M059J (cell line): ENCODE measurements at places on chromosomes 12 and 14. TPM values are rescaled to one million over a fixed set of nuclear protein-coding genes. Genes with fewer than 3 reads are reported as not detected.
A peak's percentile ranks its signal among the peaks of the same experiment; 100 is the strongest.

- DNase-seq, result no peak
Measured at GRCh38 chr12:70732287-70732686, 95.1 kb upstream of the PTPRB start.

DNA sequence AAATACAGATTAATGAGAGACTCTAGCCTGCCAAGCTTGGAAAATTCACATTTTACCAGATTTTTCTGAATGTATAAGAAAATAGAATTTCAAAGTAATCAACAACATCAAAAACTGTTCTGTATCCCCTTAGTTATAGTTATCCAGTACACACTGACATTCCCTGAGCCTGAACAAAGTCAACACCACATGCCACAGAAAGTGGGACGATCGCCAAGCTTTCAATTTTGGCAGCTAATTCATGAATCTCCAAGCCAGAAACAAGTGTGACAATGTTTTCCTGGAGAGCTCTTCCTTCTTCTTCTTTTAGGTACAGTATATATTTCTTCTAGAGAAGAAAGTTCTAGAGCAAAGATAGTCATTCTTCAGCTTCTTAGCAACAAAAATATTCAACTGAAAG is 290.2 kb downstream of the PRKD1 start:
- DNase-seq, result peak; percentile 82

GARIN6 gene
- total RNA-seq, result not detected in 2 replicates

CHGA gene
- not detected in 2 replicates for total RNA-seq

SLC38A4 gene
- 2.7 and 3.3 TPM in 2 replicates for total RNA-seq

- no peak for DNase-seq
Measured at GRCh38 chr12:68446384-68446783, 114.2 kb upstream of the MDM1 start.

- no peak for DNase-seq
Measured at GRCh38 chr12:18261906-18262305, 588 bp downstream of the PIK3C2G start.

DNA sequence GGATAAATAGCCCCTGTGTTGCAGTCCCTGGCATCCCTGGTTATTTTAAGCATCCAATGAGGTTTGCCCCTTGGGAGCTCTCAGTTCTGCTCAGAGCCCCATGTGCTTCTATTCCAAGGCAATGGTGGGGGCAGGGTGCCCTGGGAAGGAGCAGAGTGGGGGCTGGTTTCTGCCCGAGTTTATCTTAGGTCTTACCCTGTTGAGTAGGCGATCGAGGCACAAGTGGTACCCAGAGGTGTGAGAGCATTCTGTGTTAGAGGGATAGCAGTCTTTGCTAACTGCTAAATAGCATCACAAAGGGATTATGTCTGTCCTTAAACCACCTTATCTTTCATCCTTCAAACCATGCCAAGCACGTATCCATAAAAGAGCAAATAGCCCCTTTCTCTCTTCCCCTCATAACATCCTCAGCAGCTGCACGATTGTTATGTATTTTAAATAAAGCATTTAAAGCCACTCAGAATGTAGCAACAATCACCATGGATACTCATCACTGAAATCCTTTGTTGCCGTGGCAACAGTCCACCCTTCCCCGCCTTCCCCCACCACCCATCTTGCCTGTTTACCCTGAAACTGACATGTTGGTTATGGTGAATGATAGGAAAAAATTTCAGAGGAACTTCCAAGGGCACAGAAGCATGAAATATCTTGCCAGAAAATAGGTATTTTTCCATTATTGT is 139.3 kb downstream of the PTPN11 start:
- no peak for DNase-seq

- DNase-seq, result no peak
Measured at GRCh38 chr14:22558221-22558913, 30.7 kb downstream of the DAD1 start.

DNA sequence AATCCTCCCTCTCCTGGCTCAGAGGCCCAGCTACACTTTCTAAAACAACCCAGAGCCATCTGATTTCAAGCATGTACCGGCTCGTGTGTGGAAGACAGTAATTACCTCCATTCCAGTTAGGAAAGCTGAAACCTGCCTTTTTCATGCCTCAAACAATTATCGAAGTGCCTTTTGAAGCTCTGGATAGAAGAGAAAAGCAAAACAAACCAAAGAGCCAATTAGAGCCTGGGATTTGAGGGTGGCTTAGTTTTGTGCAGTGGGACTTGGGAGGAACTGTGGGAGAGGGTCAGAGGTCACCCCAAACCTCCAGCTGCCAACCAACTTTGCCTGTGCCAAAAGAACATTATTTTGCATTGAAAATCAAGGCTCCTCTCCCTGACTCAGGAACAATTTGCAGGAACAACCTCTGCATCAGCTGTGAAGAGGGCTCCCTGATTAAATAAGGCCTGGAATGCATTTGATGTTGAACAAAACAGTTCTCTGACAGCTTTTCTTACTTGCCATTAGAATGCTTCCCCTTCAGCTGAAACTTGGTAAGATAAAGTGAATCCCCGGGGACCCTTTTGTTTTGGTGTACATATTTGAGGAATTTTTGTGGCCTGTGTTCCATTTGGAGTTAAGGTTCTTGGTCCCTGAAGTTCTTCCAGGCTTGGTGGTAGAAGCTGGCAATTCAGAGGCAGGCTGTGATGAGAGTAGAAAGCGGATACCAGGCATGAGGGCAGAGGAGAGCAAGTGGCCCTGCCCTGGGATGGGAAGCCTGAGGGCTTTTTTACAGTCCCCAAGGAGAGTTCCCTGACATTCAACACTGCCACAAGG is 270.1 kb downstream of the ZFP36L1 start:
- DNase-seq, result no peak

CELA1 gene
- total RNA-seq, result not detected in 2 replicates

GRCh38 chr12:8987685-8988084 is 1.7 kb upstream of the KLRG1 start:
- no peak for DNase-seq

DNA sequence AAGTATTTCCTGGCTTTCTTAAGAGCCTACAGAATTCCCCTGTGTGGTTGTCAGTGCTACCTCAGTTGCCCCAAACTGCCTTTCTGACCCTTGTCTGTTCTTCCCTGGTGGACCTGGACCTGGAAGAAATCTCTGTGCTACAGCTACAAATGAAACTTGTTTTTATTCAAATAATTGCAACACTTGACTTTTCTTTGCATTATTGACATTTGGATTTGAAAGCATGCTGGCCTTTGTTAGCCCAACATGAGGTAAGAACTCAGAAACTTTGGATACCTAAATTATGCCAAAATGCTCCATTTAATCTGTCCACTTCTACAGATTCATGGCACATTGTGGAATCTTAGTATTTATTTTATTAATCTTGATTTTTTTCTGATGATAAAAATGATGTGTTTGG is 142.9 kb downstream of the SAMD4A start:
- DNase-seq, result no peak

DNA sequence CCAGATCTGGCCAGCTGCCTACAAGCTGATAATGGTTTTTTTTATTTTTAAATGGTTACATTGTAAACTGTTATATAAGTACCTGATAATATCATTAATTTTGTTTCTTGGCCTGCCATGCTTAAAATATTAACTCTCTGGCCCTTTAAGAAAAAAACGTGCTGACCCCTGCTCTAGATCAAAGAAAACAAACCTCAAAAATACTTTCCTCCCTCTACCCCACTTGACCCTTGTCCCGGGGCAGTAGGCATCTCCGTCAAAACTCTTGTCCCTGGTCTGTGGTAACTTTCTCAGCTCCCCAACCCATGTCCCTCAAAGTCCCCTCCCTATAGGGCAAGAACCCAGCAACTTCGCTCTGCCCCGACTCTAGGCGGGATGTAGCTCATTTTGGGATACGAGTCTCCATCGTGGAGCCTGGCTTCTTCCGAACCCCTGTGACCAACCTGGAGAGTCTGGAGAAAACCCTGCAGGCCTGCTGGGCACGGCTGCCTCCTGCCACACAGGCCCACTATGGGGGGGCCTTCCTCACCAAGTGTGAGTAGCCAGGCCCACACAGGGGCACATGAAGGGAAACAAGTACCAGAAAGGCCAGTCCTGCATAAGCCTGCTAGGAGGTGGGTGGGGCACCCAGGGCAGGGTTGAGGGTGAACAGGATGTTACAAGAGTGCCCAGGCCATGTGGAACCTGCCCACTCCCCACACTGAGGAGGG is 3.5 kb downstream of the RDH5 start:
- DNase-seq, result no peak

EPYC gene
- total RNA-seq, result 0.17 TPM in 1 of 2 replicates, not detected in the other

GRCh38 chr14:52129721-52130120 is 60.9 kb upstream of the NID2 start:
- DNase-seq, result no peak
